Stimulated activated naive CD4-positive, alpha-beta T cell (primary cell): ENCODE measurements at places on chromosomes 5 and 9.

GRCh38 chr5:2147504-2148311 lies 265.0 kb upstream of the IRX4 start:
- no peak for DNase-seq

GRCh38 chr9:133726401-133727276 lies 11.5 kb downstream of the SARDH start:
- DNase-seq: peak; percentile 40

GRCh38 chr5:138336952-138337684 lies 948 bp upstream of the FAM53C start:
- no peak for DNase-seq

DNA sequence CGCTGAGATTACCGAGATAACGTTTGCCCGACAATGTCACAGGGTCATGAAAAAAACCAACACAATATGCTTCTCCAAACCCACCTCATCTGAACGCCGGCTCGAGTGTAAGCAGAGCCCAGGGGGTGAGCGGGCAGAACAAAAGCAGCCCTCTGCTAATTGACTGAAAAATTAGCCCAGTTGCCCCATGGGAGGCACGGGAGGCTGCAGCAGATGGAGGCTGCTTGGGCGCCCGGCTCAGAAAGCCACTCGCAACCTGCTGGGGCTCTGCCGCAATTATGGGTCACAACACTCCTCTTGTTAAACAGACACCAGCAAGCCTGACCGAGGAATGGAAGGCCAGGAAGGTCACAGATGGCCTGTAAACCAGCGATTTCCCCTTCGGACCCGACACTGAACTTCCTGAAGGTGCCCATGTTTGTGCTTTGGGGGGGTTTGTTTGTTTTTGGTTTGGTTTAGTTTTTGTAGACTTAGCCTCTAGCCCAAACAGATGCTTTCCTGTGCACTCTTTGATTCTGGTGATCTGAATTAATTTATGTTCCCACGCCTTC lies 104.6 kb upstream of the IRX1 start:
- DNase-seq: no peak

GRCh38 chr5:1513326-1514026 lies 10.3 kb downstream of the LPCAT1 start:
- DNase-seq: no peak

GRCh38 chr9:3348169-3348568 lies 177.6 kb downstream of the RFX3 start:
- no peak for DNase-seq

GRCh38 chr5:167855818-167856217 lies 435.6 kb upstream of the WWC1 start:
- no peak for DNase-seq

DNA sequence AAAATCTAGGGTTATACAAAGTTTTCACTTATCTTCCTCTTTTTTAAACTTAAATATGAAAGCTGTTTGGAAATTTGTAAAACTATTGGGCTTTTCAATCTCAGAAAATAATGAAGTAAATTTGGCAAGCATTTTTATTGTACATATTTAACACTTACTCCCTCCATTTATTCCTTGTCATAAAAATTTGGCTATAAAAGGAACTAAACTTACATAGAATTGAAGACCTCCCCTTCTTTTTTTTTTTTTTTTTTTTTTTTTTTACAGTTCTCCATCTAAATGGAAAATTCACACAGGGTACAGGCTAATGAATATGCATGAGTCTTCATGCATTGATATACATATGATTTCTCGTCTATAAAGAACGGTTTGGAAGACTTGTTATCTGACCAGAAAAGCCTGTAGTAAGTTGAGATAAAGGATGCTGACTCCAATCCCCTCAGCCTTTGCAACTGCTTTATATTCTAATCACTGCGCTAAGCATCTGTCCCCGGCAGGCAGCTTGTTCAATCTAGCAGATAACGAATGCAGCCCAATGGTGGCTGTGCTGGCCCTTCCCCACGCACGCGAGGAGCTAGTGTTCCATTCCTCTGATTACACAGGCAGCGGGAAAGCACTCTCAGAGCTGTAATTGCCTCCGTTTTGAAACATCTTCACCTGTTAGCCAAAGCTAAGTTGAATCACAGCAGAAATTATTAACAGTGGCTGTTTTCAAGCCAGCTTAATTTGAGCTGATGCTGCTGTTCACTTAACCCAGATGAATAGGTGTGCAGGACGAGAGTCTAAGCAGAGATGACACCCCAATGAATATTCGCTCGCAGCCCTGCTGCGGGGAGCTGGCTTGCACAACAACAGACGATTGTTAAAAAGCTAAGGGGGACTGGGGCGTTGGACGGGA lies 453.8 kb upstream of the ZNF608 start:
- no peak for DNase-seq

DNA sequence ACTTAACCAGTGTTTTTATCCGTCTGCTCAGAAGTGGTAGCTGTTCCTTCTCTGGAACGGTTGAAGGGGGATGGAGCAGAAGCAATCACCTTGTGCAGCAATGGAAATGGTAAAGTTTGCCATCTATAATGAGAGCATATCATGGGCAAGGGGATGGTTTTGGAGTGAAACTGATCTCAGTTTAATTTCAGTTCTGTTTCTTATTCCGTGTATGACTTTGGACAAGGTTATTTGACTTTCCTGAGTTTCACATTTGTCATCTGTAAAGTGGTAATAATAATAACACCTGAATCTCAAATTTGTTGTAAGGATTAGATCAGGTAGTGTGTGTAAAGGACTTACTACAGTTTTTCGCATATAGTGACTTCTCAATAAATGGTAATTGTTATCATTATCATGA lies 106.1 kb downstream of the PCSK1 start:
- no peak for DNase-seq

- no peak for DNase-seq
These were observed 793.2 kb upstream of the RGMB start for GRCh38 chr5:97980291-97980690.

GRCh38 chr9:134604834-134605233 lies 36.8 kb upstream of the COL5A1 start:
- no peak for DNase-seq

DNA sequence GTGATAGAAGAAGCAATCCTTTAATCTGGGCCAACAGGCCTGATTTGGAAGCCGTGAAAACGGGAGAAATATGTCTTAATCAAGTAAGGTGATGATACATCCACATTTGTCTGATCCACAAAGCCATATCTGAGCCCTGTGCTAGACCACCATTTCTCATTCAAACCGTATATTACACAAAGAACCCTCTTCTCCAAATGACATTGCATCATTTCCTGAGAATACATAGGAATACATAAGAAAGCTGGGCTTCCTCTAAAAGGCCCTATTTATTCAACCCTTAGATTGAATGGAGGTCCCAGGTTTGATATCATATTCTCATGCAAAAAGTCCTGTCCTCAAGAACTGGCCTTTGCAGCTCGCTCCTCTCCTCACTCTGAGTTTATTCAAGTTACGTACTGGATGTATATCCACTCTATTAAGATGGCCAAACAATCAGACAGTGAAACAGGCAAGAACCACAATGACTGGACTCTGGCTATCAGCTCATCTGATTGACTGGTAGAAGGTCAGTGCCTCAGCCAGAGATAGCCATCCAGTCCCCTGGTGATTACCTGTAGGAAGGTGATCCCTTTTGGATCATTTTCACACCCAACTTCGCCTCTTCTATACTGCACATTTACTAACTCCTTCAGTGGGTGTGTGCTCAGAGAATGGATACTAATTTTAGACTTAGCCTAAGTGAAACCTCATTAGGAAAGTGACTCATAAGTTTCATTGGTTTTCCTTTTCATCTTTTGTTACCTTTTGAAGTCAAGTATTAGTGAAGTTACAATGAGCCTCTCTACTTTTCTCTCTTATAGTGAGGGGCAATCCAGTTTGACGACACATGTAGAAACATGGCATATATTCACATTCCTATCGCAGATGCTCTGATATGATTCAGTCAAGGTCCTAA lies 167.6 kb upstream of the WWC1 start:
- DNase-seq: no peak

DNA sequence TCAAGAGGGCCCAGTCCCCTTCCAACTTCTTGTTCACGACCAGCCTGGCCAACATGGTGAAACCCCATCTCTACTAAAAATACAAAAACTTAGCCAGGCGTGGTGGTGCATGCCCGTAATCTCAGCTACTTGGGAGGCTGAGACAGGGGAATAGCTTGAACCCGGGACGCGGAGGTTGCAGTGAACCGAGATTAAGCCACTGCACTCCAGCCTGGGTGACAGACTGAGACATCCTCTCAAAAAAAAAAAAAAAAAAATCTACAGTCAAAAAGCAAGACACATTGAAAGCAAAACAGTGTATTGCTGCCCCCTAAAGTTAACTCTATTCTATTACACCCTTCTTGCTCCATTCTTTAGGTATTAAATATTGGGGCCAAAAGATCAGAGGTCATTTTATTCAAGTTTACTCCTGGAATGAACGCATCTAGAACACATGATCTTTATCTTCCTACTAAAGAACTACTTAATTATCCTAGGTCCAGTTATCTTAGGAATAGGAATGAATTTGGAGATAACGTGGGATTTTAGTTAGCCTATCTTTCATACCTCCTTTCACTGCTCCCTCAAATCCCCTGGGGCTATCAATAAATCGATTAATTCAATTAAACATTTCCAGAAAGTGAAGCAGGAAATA lies 2.4 kb downstream of the ATG12 start:
- peak; percentile 71 for DNase-seq

DNA sequence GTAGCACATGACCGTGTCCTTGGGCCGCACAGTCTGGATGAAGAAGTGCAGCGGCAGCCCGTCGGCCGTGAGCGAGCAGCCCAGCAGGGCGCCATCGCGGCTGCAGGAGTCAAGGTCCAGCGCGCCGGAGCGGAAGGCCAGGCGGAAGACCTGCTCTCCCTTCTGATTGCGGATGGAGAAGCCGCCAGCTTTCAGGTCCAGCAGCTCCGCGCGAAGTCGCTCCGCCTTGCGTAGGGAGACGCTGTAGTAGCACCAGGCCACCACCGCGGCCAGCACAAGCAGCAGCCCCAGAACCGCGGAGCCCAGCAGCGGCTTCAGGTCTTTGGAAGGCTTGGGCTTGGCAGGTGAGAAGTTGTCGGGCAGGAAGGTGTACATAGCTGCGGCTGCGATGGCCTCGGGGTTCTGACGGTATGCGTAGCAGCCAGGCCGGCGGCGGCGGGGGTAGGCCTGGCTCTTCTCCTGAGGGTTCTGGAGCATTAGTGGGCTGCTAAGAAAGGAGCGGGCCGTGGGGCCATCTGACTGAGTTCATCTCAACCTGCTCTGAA lies 4.2 kb downstream of the MYORG start:
- no peak for DNase-seq

DNA sequence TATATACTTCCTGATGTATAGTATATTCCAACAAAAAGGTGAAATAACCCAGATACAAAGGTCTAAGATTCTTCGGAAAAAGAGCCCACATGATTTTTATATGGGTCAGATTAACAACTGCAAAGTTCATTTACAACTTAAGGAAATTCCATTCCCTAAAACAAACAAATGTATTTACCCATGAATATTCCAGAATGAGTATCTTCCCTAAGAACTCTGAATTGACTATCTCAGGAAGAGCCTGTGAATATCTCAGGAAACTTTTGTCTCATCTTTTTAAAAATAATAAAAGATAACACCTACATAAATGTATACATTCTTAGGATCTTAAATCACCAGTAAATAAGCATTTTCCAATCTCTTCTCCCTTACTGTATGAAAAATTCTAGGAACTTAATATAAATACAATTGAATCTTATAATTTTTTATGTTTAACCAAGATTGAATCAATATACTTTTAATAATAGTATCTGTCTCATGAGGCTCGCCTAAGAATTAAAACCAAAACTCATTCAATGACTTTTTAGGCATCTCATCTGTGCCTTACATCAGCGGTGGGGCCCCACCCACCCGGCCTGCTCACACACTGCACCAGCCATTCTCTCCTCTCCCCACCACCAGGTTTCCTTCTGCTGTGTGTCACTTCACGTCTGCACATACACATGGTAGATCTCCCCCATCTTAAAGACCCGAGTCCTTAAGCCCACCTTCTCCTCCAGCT lies 78.1 kb downstream of the RAPGEF1 start:
- DNase-seq: peak; percentile 19

GRCh38 chr5:89395111-89395510 lies 512.1 kb upstream of the MEF2C start:
- no peak for DNase-seq

- DNase-seq: no peak
These were observed 88.0 kb downstream of the ARL15 start for GRCh38 chr5:54222336-54222735.

DNA sequence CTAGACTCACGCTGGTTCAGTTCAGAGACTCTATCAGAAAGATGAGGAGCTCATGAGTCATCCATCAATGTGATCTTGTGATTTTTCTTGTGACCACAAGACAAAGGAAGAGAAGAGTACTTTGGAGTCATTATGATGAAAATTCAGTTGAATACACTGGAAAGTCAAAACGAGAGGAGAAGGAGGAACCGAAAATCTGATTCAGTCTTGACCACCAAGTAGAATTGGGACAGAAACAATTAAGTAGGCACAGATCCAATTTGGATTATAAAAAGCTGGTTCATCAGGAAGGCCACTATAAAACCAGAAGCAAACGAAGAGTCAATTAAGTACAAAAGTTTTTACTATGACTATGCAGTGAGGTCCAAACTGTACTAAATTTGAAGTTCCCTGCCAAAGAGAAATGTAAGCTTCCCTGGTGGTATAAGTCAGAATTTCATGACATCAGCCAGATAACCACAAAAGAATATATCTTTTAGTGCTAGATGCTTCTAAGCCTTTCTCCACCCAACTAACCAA lies 90.9 kb downstream of the THBS4 start:
- no peak for DNase-seq
